Activated naive CD4-positive, alpha-beta T cell treated with Interleukin-2 at 50 U/mL for 16 hours (primary cell): ENCODE measurements at places on chromosomes 12 and 14.

- no peak for DNase-seq
These were observed 48.2 kb downstream of the NELL2 start for GRCh38 chr12:44827832-44828438.

DNA sequence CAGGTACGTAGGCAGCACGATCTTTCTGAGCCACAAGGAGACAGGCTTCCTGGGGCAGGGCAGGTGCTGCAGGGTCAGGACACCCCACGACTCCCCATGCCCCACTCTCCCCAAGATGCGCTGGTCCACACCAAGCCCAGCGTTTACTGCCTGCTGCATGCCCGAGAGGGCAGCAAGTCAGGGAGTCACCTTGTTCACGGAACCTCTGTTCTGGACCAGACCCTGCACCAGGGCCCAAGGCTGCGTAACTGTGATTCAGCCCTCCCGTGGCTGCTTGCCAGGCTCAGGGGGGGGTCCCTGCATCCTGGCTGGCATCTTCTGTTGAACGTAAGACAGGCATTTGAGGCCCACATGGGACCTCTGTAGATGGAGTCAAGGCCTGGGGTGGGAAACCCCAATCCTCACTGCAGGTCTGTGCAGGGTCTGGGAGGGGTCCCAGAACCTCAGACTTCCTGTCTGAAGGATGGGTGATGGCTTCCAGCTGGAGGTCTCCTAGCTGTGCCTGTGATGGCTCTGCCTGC is 228.6 kb upstream of the RTL1 start:
- no peak for DNase-seq

DNA sequence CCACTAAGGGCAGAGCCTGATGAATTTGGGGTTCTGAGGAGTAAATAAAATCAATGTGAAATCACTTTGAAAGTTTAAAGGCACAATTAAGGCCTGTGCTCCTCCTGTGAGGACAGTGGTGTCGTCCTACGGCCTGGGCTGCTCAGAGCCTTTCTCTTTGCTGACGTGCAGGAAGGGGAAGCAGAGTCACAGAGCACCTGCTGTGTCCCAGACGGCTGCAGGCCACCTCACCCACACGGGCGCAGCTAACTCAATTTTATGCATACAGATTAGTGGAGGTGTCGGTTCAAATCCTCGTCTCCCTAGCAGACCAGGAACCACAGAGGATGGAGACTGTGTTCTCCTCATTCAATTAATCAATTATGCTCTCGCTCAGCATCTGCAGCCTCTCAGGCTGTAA is 11.4 kb upstream of the DLK1 start:
- DNase-seq = no peak

GRCh38 chr14:50829489-50830043 is 1.4 kb downstream of the NIN start:
- no peak for DNase-seq

GRCh38 chr12:112340230-112340629 is 42.0 kb downstream of the HECTD4 start:
- DNase-seq = no peak
